ENCODE measurements at places on chromosomes 2 and 18.

DNA sequence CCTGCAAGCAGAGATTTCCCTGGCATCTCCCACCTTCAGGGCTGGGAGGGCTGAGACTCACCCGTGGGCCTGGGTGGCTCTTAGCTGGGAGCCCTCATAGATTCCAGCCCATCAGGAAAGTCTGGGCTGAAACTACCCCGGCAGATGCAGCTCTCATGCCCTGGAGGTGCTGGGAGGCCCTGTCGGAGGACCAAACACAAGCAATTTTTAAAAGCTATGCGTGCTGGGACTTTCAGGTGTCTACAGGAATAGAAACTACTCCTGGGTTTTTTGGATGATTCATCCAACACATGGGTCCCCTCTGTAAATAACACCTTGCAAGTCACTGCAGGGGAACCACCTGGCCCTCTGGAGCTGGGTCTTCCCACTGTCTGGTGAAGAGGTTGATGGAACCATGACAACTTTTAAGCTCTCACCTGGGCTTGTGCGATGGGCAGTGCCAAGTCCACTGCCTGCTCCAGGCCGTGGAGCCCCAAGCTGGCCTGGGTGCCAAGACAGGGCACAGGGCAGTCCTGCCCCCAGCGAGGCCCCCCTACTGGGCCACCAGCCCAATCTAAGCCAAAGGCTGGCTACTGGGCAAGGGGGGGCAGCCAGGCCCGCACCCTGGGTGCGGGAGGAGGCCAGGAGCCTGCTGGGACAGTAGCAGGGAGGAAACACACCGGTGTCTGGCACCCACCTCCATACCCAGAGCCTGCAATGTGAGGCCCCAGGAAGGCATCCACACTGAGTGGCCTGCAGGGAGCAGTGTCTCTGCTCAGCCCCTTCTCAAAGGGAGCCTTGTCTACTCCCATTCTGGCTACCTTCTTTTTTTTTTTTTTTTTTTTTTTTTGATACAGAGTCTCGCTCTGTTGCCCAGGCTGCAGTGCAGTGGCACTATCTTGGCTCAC is 1.1 kb upstream of the GPR55 start:
- peak; percentile 46 for DNase-seq

GRCh38 chr18:51430538-51430937 is 233.1 kb upstream of the MEX3C start:
- no peak for DNase-seq

GRCh38 chr2:105557021-105557920 is 158.4 kb upstream of the FHL2 start:
- no peak for DNase-seq

DNA sequence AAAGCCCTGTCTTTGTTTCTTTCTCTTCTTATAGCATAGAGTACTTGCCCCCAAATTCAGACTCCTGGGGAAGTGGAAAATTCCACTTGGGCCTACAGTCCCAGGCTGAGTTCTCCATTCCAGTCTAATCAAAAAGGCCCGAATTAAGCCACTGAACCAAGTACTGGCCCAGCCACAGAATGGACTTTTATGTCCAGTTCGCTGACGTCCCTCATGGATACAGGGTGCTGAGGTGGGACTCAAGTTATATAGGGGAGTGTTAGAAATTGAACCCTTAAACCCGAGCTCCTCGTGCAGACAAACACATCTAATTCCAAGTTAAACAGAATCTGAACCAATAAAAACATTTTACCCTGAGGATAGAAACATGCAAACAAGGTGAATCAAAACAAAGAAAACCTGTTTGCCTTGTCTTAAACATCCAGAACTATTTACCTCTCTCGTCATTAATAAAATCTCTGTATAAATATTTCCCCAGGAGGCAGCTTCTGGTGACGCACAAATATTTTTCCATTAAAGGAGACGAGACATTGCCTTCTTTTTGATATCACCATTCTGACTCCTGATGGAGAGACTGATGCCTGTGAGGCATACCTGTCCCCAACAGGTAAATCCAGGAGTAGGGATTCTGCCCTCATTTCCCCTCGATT is 136.8 kb upstream of the ARL4C start:
- no peak for DNase-seq

GRCh38 chr2:215831296-215831913 is 181.9 kb downstream of the MREG start:
- DNase-seq, result no peak

- DNase-seq, result no peak
Observed at GRCh38 chr18:43847164-43848091, 570.1 kb upstream of the SYT4 start.

- DNase-seq, result no peak
Observed at GRCh38 chr2:127032621-127033020, 74.3 kb downstream of the BIN1 start.

- peak; percentile 64 for DNase-seq
Observed at GRCh38 chr2:98134172-98135005, 47.4 kb downstream of the VWA3B start.

DNA sequence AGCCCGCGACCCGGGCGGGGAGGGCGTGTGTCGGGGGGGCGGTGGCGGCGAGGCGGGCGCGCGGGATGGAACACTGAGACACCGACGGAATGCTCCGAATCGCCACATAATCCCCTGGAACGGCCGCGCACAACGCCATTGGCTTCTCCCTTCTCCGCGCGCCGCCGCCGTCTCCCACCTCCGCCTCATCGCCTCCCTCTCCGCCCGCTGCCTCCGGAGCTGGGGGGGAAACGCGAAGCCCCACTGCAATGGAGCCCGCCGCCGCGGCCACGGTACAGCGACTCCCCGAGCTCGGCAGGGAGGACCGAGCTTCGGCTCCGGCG is at the start of gene PHLPP1:
Gene PHLPP1, plus strand, starts transcription at position 106 of the 323 bp plus-strand sequence. Its CDS starts 143 bp downstream, at position 249.
- no peak for DNase-seq

DNA sequence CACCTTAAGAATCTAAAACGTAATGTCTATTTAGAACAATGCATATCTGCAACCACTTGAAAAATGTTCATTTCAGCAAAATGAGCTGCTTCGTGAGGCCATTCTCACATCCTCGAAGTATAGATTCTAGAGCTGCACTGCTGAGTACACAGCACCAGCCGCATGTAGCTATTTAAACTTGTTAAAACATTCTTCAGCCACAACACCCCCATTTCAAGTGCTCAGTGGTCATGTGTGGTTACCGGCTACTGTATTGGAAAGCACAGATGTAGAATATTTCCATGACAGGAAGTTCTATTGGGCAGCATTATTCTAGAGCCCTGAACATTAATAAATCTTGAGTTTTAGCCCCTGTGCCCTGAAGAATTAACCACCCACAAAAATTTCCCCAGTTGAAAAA is 35.0 kb downstream of the SUMO1 start:
- DNase-seq, result no peak

DNA sequence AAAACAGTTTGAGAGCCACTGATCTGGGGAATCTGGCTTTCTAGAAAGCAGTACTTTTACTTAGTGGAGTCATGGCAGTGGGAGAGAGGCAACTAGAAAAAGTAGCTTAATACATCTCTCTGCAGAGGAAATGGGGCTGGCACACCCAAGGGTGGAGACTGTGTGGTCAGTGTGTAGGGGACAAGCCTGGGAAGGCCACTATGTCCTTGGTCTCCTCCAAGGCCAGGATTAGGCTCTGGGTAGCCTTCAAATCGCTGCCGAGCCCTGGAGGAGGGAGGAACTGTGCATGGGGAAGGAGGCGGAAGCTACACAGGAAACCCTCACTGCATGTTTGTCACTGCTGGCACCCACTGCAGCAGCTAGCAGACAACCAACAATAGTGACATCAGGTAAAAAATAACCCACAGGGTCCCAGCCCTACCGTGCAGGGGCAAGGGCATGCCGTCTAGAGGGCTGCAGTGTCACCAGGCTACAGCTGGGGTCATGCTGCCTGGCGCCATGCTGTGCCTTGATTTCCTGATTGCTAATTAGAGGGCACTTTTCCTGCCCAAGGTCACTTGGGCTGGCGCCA is 34.8 kb downstream of the LBH start:
- DNase-seq, result no peak

DNA sequence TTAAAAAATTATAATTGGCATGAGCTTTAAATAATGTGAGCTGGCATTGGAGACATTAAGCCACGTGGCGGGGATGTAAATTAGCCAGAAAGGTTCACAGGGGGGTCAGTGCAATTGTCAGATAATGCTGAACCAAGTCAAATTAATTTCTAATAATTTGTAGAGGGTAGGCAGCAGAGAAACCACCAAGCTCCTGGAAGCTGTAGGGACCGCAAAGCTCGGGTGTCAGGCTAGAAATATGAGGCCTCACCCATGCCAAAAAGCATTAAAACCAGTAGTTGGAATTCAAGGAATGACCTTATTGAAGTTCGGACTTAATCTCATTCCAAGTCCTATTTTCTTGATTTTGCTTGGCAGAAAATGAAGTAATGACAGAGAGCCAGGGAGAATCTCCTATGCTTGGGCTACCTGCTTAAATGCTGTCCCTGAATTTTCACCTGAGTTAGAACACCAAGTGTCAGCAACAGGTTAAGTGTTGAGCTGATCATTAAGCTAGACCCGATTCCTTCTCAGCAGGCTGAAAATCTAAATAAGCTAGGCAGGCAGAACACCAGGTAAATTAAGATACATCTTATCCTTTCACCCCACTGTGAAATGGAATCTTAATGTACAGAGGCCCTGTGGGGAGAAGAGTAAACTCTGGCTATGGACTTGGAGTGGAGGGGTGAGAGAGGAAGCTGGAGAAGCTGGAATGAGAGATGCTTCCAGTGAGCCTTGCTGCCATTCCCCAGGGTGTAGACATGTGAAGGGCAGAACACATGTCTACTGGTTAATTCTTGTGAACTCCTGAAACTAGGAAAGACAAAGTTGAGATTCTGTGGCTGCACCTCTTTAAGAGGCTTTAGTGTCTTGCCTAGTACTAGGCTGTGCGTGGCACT is 520.0 kb downstream of the SLC4A3 start:
- DNase-seq, result no peak

GRCh38 chr2:184589261-184589660 is 9.1 kb upstream of the ZNF804A start:
- DNase-seq, result no peak
